ENCODE measurements at places on chromosomes 13 and 19. TPM values are rescaled to one million over a fixed set of nuclear protein-coding genes. Genes with fewer than 3 reads are reported as not detected.

MCEMP1 gene
- total RNA-seq: not detected

GRCh38 chr19:12425888-12426274 is 14.9 kb downstream of the ZNF443 start:
- no peaks in the 10 kb centered on the region for H3K4me1 ChIP-seq
- no peak overlapping the region for H3K27ac ChIP-seq
- peaks cover 47% of the 10 kb centered on the region for H3K36me3 ChIP-seq
- H3K4me3 ChIP-seq: no peak overlapping the region
- DNase-seq: no peak

VSTM2B gene
- total RNA-seq: not detected

DNA sequence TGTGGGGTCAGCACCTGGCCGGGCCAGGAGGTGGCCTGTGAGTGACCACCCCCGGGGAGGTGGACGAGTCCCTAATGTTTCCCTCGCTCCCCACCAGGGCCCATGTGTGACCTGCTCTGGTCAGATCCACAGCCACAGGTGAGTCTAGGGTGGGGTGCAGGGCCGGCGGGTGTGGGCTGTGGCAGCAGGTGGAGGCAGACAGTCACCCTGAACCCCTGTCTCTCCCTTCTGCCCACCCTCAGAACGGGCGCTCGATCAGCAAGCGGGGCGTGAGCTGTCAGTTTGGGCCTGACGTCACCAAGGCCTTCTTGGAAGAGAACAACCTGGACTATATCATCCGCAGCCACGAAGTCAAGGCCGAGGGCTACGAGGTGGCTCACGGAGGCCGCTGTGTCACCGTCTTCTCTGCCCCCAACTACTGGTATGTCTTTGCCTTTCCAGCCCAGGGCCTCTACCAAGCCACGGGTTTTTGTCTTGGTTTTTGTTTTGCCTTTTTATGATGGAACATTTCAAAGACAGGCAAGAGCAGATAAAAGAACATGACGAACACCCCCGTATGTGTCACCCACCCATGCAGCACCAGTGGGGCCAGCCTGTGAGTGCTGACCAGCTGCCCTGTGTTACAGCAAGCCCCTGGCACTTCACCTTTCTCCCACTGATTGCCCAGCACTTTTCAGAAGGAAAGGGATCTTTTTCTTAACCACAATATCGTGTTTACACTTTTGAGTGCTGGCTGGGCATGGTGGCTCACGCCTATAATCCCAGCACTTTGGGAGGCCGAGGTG is 24.9 kb downstream of the CCDC8 start:
- H3K36me3 ChIP-seq: peaks cover 68% of the 10 kb centered on the region
- H3K27me3 ChIP-seq: no peaks in the 10 kb centered on the region
- no peaks in the 10 kb centered on the region for H3K4me1 ChIP-seq
- peak; percentile 37 for DNase-seq
- no peak overlapping the region for H3K4me3 ChIP-seq
- no peak overlapping the region for H3K27ac ChIP-seq

DNA sequence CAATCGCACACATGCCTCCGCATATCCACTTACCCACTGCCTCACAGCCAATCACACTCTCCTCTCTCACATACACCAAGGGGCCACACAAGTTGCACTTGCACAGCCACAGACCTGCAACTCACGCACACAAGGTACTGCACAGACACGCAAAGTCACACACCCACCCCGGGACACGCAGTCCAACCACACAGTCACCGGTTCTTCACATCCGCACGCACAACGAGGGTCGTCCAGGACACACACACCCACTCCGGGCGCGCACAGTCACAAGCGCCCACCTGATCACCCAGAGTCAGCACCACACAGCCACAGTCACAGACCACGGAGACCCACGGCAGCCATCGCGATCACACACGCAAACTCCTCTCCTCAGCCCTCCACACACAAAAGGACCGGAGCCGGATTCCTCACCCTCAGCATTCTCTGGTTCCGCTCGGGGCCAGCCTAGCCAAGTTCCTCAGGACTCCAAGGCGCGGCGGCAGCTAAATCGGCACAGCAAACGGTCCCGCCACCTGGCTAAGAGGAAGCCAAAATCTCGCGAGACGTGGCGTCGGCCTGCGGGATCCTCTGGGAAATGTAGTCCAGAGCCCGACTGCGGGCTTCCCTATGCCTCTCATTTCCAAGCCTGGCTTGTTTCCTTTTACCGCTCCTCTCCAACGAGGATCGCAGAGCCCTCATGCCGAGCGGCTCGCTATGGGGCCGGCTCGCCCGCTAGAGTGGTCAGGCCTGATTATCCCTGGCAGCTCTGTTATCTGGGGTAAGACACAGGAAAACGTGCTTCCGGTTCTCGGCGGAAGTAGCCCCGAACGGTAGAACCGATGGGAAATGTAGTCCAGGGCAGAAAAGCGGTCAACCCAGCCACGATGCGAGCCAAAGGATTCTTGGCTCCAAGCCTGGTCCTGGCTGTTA is at the start of gene ZNF850:
Gene ZNF850 (minus strand): TSS at position 497 of the 912 bp plus-strand sequence. CDS start 10,201 bp downstream, outside the sequence.
- peak; percentile 98 for DNase-seq
- H3K36me3 ChIP-seq: peaks cover 32% of the 10 kb centered on the region
- H3K4me1 ChIP-seq: no peaks in the 10 kb centered on the region
- no peaks in the 10 kb centered on the region for H3K27me3 ChIP-seq
- H3K27ac ChIP-seq: peak within 1 kb of the TSS; percentile 73

GRCh38 chr19:50741179-50741933 is 18.2 kb downstream of the CLEC11A start:
- H3K27me3 ChIP-seq: no peaks in the 10 kb centered on the region
- DNase-seq: no peak
- no peaks in the 10 kb centered on the region for H3K36me3 ChIP-seq
- no peaks in the 10 kb centered on the region for H3K4me1 ChIP-seq
- H3K27ac ChIP-seq: no peak overlapping the region

- peak overlapping the region; percentile 97 for H3K4me3 ChIP-seq
- H3K36me3 ChIP-seq: peaks cover 35% of the 10 kb centered on the region
- no peaks in the 10 kb centered on the region for H3K27me3 ChIP-seq
- H3K27ac ChIP-seq: no peak overlapping the region
- no peaks in the 10 kb centered on the region for H3K4me1 ChIP-seq
- DNase-seq: no peak
These were observed 405 bp upstream of the ZNF569 start for GRCh38 chr19:37467608-37468090.

RGCC gene
- 5.4 TPM for total RNA-seq
